Large intestine (tissue), 12 donors: ENCODE measurements at places on chromosomes 1 and 21. TPM values are rescaled to one million over a fixed set of nuclear protein-coding genes. Genes with fewer than 3 reads are reported as not detected.

The AADACL3 gene
- not detected for polyA plus RNA-seq

The TSPAN2 gene
- 14.0 TPM for polyA plus RNA-seq

The B3GALT2 gene
- 4.9 TPM for polyA plus RNA-seq

The NUAK2 gene
- 8.5 TPM for polyA plus RNA-seq

The TRABD2B gene
- 3.0 TPM for polyA plus RNA-seq

DNA sequence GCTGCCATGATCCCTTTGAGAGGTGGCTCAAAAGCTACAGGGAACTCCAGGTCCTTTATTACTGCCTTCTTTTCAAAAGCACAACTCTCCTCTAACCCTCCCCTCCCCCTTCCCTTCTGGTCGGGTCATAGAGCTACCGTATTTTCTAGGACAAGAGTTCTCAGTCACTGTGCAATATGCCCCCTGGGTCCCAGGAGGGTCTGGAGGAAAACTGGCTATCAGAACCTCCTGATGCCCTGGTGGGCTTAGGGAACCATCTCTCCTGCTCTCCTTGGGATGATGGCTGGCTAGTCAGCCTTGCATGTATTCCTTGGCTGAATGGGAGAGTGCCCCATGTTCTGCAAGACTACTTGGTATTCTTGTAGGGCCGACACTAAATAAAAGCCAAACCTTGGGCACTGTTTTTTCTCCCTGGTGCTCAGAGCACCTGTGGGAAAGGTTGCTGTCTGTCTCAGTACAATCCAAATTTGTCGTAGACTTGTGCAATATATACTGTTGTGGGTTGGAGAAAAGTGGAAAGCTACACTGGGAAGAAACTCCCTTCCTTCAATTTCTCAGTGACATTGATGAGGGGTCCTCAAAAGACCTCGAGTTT lies 3.1 kb downstream of the BTG2 start:
- peak overlapping the region; percentile 89 for H3K4me3 ChIP-seq
- H3K27ac ChIP-seq: peak overlapping the region; percentile 86
- no peaks in the 10 kb centered on the region for H3K27me3 ChIP-seq
- peaks cover 35% of the 10 kb centered on the region for H3K4me1 ChIP-seq
- H3K36me3 ChIP-seq: peaks cover 39% of the 10 kb centered on the region
- DNase-seq: no peak

GRCh38 chr1:157040802-157041201 lies 4.7 kb downstream of the ARHGEF11 start:
- H3K36me3 ChIP-seq: no peaks in the 10 kb centered on the region
- H3K4me3 ChIP-seq: no peak overlapping the region
- no peaks in the 10 kb centered on the region for H3K27me3 ChIP-seq
- DNase-seq: no peak

DNA sequence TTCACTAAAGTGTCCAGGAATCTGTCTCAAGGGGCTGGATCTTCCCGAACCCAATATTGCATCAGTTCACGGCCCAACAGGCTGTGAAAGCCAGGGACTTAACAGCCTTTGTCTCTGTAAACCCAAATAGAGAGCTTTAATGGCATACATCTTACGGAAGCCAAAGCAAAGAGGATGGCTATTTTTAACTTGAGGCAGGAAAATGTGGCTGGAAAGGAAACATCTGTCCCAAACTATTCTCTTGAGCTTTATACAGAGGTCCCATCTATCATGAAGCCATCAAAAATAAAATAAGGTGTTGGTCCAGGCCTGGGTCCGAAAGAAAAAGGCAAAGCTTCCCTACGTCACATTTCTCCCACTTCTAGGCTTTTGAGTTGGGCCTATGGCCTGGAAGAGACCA lies 7.7 kb upstream of the CD34 start:
- H3K27me3 ChIP-seq: no peaks in the 10 kb centered on the region
- no peak for DNase-seq
- H3K4me1 ChIP-seq: peaks cover 16% of the 10 kb centered on the region
- H3K36me3 ChIP-seq: no peaks in the 10 kb centered on the region

DNA sequence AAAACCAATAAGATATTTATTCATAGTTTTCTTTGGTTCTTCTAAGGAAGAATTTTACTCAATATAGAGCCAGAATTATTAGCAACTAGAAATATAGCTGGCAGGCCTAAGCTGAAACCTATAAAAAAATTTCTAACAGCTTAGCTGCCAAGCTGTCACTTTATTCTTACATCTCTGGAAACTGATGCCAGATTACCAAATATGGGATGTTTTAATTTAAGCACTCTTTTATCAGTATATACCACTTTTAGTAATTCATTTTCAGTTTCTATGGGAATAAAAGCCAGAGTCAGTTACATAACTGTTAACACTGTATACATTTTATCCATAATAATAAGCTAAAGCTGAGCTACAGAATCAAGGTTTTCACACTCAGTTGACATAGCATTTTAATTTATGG lies 68.7 kb upstream of the MPC2 start:
- H3K27me3 ChIP-seq: no peaks in the 10 kb centered on the region
- no peaks in the 10 kb centered on the region for H3K4me1 ChIP-seq
- no peak overlapping the region for H3K27ac ChIP-seq
- H3K36me3 ChIP-seq: peaks cover 12% of the 10 kb centered on the region
- no peak overlapping the region for H3K4me3 ChIP-seq
- no peak for DNase-seq

DNA sequence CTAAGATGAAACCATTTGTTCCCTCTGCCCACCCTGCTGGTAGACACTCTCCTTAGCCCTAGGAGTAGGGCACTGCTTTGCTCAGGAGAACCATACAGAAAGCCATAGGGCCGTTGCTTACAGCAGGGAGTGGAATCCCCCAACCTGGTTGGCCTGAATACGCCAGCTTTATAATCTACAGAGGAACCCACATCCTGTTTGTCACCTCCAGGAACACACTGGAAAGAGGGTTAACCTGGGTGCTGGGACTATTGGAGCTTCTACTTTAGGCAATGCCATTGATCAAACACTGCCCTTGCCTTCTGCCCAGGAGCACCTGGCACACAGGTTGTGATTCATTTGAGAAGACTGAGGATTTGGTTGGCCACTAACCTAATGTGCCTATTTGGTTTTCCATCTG lies 124.8 kb downstream of the TNR start:
- H3K27me3 ChIP-seq: no peaks in the 10 kb centered on the region
- H3K27ac ChIP-seq: no peak overlapping the region
- H3K4me1 ChIP-seq: no peaks in the 10 kb centered on the region
- no peaks in the 10 kb centered on the region for H3K36me3 ChIP-seq

DNA sequence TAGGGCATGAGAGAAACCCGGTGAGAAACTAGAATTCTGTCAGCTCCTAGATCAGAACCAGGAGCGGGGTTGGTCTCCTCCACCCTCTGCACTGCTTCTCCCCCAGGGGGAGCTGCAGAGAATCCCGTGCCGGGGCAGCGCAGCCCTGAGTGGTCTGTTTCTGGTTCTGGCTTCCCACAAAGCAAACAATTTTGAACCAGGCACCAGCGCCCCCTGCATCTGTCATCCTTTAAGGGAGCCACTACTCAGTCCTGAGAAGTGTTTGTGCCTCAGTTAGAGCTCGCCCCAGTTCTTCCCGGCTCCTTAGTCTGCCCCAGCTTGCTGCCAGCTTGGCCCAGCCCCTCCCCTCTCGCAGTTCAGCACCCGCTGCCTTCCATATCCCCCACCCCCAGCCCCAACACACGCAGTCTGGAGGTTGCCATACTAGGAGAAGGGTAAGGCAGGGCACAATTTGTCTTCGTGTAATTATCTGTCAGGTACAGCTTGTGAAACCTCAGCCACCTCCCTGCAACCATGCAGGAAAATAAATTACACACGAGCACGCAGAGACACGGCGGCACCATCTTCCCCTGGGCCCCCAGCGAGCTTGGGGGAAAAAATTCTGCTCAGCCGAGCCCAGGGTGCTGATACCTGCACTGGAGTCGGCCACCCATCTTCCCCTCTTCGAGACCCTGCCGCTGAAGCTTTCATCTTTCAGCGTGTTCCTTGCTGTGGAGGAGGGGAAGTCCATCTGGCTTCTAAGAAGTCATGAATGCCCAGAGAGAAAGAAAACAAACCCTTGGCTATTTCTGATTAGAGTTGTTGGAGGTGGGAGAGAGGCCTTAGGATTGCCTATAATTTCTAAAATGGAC lies 62.6 kb upstream of the CD1D start:
- H3K27ac ChIP-seq: no peak overlapping the region
- DNase-seq: peak; percentile 49
- H3K27me3 ChIP-seq: peaks cover 5% of the 10 kb centered on the region
- H3K36me3 ChIP-seq: no peaks in the 10 kb centered on the region

DNA sequence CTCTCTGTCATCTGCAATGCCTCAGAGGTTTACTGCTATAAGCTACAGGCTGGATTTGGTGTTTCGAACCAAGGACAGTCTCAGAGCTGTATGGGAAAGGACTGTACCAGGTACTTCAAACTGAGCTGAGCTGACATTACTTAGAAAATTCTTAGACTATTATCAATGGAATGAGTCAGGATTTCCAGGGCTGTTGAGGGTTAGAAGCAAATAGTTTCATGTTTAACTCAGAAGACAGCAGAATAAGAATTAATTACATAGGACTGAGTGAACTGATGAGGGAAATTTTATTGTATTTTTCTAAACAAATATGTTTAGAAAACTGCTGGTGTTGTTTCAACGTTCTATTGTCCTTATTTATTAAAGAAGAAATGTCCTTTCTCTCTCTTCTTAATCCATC lies 74.3 kb upstream of the CAPZB start:
- no peaks in the 10 kb centered on the region for H3K27me3 ChIP-seq
- H3K27ac ChIP-seq: no peak overlapping the region
- H3K4me3 ChIP-seq: no peak overlapping the region
- no peaks in the 10 kb centered on the region for H3K36me3 ChIP-seq
- H3K4me1 ChIP-seq: peaks cover 3% of the 10 kb centered on the region

DNA sequence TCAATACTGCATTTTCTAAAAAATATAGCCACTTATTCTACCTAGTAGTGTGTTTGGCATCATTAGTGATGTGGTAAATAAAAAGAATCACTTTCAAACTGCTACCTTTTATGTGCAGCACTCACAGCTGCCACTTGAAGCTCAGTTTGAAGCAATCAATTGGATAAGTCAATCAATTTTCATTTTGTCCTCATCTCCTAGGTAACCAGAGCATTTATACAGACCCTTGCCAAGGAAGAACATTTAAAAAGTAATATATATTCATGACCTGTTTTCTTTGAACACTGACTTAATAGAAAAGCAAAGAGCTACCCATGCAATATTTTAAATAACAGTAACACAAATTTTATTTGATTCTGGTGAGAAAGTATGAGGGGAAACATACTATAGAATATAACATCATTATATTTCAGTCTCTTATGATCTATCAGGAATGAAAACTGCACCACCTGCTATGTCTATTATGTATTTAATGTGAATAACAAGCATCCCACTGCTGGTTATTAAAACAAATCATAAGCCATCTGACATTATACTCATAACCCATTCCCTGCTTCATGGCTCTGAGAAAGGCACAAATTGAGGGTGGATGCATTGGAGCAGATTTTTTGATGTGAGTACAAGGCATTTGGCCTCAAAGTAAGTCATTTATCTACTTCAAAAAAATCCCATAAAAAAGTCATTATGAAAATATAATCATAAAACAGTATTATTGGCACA lies 168.4 kb upstream of the C21orf91 start:
- H3K36me3 ChIP-seq: no peaks in the 10 kb centered on the region
- no peaks in the 10 kb centered on the region for H3K27me3 ChIP-seq
- no peak for DNase-seq
- H3K4me3 ChIP-seq: no peak overlapping the region
- no peak overlapping the region for H3K27ac ChIP-seq

DNA sequence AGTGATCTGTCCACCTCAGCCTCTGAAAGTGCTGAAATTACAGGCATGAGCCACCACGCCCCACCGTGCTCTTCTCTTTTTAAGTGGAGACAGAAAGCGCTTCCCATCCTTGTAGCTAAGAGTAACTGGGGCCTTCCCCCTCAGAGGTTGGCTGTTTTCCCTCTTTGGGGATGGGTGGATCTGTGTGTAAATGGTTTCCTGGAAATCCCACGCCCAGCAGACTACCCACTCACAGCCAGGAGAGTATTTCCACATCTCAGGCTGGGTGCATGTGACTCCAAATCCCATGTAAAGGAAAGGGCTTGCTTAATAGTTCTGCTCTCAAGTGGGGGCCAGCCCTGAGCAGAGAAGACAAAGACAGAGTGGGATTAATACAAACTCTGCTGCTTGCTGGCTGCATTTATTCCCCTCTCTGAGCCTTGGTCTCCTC lies 19.6 kb upstream of the TCEA3 start:
- H3K36me3 ChIP-seq: peaks cover 10% of the 10 kb centered on the region
- H3K4me1 ChIP-seq: no peaks in the 10 kb centered on the region
- peak; percentile 36 for DNase-seq
- no peaks in the 10 kb centered on the region for H3K27me3 ChIP-seq
- H3K4me3 ChIP-seq: no peak overlapping the region

DNA sequence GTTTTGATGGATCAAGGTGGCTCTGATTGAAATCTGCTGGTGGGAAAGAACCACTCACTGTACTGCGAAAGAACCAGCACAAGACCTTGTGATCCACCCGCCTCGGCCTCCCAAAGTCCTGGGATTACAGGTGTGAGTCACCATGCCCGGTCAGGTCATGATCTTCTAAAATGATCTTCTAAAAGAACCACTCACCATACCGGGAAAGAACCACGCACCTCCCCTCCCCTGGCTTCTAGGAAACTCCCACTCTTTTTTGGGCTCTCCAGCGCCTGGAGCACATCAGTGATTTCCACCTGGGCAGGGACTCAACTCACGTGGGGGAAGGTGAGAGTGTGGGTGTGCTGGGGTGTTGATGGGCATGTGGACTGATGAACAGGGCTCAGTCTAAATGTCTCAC lies 7.9 kb upstream of the RAB7B start:
- no peaks in the 10 kb centered on the region for H3K27me3 ChIP-seq
- H3K27ac ChIP-seq: no peak overlapping the region
- no peak overlapping the region for H3K4me3 ChIP-seq
- no peaks in the 10 kb centered on the region for H3K36me3 ChIP-seq
- DNase-seq: no peak

GRCh38 chr1:7611421-7612010 lies 159.6 kb upstream of the VAMP3 start:
- H3K27me3 ChIP-seq: no peaks in the 10 kb centered on the region
- no peak overlapping the region for H3K4me3 ChIP-seq
- no peaks in the 10 kb centered on the region for H3K36me3 ChIP-seq
- H3K27ac ChIP-seq: no peak overlapping the region

DNA sequence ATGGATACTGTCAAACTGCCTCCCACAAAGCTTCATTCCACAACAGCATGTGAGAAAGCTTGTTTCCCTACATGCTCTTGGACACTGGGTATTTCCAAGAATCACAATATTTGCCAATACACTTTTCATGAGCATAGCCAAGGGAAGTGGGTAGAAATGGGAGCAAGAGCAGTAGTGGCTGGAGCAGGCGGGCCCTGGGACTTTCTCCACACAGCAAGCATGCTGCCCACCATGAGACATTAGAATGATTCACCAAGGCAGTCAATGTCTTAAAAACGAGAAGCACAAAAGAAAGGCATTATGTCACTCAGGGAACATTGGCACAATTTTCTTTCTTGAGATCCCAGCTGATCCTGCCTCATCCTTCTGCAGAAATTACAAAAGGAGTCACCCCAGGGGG lies 371.6 kb upstream of the RUNX1 start:
- no peaks in the 10 kb centered on the region for H3K36me3 ChIP-seq
- no peaks in the 10 kb centered on the region for H3K27me3 ChIP-seq
- no peak overlapping the region for H3K4me3 ChIP-seq
- H3K27ac ChIP-seq: no peak overlapping the region
- no peaks in the 10 kb centered on the region for H3K4me1 ChIP-seq

GRCh38 chr1:117925981-117926380 lies 3.4 kb downstream of the GDAP2 start:
- no peak for DNase-seq
- no peak overlapping the region for H3K4me3 ChIP-seq
- H3K36me3 ChIP-seq: peaks cover 4% of the 10 kb centered on the region
- H3K4me1 ChIP-seq: peaks cover 4% of the 10 kb centered on the region
